ENCODE measurements at places on chromosomes 7 and 10.

- peak; percentile 38 for DNase-seq
These were observed 40.6 kb downstream of the SYPL1 start for GRCh38 chr7:106071356-106071998.

DNA sequence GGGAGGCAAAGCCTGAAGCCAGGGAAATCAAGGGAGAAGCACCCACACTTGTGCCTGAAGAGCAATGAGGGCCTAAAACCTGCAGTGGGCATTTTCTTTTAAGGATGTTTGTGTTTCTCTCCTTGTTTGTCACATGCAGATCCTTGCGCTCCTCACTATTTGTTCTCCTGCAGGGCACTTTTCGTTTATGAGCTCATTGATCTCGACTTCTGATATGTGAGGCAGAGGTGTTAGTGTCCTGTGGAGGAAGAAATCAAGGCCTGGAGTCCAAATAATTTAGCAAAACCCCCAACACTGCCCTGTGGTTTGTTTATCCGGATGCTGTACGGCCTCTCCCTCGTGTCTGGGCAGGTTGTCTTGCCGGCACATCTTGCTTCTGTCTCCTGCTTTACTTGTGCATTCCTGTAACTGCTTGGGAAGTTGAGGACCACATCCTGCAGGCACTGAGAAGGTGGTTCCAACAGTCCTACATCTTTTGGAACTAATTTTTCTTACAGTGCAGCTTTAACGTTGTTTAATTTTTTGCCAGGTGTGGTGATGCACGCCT is 13.7 kb downstream of the UBE3C start:
- DNase-seq = no peak

DNA sequence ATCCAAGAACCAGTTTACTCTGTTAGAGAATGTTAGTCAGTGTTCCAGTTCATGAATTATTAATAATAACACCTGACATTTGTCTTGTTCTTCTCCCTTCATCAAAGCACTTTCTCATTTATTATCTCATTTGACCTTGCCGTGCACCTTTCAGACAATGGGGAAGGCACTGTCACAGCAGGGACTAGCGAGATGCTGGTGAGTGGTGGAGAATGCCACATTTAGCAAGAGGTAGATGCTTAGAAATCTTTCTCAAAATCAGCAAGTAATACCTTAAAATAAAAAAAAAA is 34.2 kb upstream of the XRCC2 start:
- DNase-seq = no peak

DNA sequence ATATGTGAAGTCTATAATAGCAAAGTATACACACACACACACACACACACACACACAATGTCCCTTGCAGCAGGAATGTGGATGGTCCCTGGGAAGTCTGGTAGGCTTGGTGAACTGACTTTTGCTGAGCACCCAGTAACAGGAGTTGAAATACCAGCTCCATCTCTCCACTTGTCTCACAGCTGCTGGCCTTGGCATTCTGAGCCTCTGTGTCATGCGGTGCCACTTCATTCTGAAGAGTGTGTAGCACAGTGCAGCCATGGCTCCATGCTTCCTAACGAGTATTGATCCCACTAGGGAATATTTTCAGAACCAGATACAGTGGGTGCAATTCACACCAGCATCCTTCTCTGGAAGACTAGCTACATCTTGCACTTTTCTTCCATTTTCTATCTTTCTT is 192.4 kb downstream of the ADARB2 start:
- DNase-seq = no peak

DNA sequence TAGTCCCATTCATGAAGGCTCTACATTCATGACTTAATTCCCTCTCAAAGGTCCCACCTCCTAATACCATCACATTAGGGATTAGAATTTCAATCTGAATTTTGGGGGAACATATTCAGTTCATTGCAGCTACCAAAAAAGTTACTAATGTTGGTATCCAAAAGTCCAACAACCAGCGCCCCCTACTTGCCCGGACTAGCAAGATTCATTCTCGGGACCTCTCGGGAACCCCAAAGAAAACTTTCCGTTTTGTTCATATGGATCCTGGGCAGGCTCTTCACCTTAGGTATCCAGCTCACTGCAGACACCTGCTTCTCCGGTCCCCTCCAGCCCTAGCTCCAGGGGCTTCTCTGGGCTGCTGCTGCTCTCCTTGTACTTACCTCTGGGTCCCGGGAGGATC is 8.9 kb upstream of the GRK5 start:
- DNase-seq = no peak

- no peak for DNase-seq
These were observed 183.7 kb downstream of the FGFR2 start for GRCh38 chr10:121414366-121415062.
